ENCODE measurements at places on chromosomes 12 and 14.

GRCh38 chr12:52141306-52141705, 50.5 kb downstream of the KRT80 start:
- DNase-seq, result no peak

GRCh38 chr12:129566800-129567199, 337.0 kb downstream of the TMEM132D start:
- no peak for DNase-seq

DNA sequence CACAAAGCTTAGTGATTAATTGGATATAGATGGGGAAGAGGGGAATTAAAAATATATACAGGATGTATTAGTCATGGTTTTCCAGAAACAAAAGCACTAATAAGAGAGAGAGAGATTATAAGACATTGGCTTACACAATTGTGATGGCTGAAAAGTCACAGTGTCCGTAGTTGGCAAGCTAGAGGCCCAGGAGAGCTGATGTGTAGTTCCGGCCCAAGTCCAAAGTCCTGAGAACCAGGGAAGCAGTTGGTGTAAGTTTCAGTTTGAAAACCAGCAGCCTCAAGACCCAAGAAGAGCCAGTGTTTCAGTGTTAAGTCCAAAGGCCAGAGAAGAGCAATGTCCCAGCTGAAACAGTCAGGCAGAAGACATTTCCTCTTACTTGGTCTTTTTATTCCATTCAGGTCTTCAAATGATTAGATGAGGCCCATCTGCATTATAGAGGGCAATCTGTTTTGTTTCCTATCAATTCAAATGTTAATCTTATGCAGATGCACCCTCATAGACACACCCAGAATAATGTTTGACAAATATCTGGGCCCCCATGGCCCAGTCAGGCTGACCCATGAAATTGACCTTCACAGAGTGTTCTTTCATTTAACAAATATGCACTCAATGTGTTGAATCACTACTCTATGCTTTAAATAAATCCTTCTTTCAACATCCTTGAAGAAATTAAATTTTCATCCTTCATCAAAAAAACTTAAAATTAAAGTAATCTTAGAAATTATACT, 67.2 kb upstream of the DIO2 start:
- DNase-seq, result no peak

DNA sequence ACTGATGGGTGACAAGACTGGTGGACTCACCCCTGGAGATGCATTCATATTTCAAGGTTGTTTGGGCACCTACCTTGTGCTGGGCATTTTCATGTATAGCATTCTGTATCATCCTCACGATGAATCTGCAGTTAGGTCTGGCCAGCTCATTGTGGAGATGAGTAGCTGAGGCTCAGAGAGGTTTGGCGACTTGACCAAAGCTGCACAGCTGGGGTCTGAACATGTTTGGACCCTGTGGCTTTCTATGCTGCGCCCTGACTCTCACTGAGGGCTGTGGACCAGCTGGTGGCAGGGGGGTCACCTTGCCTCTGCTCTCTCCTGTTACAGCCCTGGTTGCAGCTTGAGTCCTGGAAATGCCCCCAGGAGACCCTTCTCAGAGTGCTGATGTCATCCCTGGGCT, 24.9 kb upstream of the CCDC63 start:
- no peak for DNase-seq

DNA sequence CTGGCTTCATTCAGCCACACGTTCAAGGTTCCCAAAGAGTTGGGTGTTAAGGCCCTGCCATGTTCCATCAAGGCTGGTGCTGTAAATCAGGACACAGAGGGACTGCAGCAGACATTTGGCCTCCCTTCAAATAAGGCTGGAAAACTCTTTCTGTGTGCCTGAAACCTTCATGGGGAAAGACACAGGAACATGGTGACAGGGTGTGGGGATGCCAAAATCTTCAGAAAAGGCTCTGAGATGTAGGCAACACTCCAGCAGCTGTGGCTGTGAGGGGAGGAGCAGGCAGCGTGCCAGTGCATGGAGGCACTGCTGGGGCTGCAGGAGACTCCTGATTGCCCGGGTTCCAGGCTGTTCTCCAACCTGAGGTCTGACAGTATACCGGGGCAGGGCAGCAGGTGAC, 15.0 kb downstream of the POMT2 start:
- DNase-seq, result no peak

DNA sequence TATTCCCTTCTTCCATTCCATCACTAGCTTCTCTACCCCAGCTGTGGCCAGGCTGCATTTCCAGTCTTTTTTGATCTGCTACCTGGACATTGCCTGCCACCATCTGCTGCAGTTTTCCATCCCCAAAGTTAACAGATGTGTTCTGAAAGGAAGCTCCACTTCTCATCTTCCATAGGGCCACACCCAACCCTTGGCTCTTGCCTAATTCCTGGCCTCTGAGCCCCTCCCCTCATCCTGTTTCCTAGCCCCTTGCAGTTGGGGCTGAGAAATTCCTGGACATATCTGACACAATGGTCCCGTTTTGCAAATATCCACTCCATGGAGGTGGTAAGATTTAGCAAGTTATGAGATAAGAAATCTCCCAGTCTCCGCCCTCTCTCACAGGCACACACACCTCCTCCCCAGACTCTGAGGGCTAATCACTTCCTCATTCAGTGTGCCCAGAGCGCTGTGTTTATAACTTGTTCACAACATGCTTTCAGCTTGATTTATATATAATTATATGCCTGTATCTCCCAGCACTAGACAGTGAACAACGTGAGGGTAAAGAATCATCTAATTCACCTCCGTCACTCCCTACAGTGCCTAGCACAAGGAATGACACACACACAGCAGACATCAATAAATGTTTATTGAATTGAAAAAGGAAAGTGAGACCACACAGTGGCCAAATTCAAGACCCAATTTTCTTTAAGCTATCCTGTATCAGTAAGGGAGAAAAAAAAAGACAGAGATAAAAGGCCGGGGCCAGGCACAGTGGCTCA, 13.4 kb downstream of the SMUG1 start:
- DNase-seq, result no peak

- DNase-seq, result no peak
Measured at GRCh38 chr12:75289753-75290152, 40.4 kb downstream of the CAPS2 start.

- no peak for DNase-seq
Measured at GRCh38 chr12:124754949-124755800, 108.5 kb downstream of the SCARB1 start.

DNA sequence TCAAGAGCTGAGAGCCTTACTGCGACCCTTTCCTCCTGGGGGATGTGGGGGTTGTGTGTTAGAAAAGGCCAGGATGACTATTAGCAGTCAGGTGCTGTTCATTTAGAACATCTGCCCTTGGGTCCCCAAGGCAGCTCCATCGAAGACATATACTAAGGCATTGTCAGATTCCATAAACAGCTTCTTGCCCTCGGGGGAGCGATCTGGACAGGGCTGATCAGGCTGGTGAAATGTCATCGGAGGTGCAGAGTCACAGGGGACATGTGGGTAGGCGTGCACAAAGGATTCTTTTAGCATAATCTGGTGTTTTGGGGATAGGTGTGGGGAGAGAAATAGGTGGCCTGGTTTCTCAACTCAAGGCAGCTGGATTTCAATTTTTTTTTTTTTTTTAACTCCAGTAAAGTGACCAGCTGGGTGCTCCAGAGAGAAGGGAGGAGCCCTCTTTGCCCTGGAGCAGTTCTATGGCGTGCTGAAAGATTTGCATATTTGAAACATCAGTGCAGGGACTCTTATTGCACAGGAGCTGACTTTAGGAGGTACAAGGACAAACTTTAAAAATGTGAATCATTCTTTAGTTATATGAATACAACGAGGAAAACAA, 160.1 kb downstream of the SUDS3 start:
- no peak for DNase-seq

DNA sequence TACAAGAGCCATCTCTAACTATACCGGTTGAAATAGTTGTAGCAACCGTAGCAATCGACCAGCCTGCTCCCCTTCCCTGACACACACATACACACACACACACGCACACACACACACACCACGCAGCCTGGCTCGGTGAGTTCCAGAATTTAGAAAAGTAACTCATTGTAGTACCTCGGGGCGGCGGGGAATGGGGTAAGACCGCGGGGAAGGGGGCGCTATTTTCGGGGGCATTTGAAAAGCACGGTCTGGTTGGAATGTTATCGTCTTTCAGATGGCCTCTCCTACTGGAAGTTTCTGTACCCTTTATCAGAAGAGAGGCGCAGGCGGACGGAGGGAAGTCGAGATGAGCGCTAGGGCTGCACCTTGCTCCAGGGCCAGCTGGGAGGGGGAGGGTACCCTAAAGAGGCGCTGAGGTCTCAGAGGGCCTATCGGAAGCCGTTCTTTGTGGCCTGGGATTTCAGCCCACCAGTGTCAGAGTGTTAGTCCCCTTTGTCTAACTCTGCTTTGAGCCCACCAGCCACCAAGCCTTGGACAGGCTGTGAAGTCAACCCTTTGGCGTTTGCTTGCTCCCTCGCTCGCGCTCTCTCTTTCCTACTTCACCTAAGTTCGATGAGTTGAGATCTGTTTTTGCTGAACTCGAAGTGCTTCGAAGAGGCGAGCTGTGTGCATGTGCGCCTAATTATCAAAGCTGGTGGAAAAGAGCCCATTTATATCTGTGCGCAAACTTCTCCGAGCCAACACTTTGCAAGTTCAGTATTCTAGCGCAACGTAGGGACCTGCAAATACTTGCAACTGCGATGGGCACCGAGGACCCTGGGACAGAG, 837 bp downstream of the COL2A1 start:
- no peak for DNase-seq

DNA sequence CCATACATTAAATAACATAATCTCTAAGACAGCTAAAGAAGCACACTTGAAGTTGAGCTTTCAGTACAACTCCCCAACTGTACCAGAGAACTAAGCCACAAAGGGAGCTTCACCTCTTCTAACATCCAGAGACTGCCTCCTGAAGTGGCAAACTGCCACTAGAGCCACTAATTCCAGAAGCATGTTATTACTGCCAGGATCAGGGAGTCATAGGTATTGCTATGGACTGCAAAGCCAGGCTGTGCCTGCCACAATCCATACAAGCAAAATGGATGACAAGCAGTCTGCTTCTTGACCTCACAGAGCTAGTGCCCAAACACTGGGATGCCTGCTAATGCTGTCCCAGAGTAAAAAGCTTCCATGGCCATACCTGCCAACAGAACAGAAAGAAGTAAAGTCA, 160.1 kb downstream of the STXBP6 start:
- DNase-seq, result no peak

- DNase-seq, result no peak
Measured at GRCh38 chr14:96100161-96101064, 61.3 kb downstream of the C14orf132 start.

GRCh38 chr14:57174466-57174865, 94.2 kb downstream of the EXOC5 start:
- DNase-seq, result no peak

DNA sequence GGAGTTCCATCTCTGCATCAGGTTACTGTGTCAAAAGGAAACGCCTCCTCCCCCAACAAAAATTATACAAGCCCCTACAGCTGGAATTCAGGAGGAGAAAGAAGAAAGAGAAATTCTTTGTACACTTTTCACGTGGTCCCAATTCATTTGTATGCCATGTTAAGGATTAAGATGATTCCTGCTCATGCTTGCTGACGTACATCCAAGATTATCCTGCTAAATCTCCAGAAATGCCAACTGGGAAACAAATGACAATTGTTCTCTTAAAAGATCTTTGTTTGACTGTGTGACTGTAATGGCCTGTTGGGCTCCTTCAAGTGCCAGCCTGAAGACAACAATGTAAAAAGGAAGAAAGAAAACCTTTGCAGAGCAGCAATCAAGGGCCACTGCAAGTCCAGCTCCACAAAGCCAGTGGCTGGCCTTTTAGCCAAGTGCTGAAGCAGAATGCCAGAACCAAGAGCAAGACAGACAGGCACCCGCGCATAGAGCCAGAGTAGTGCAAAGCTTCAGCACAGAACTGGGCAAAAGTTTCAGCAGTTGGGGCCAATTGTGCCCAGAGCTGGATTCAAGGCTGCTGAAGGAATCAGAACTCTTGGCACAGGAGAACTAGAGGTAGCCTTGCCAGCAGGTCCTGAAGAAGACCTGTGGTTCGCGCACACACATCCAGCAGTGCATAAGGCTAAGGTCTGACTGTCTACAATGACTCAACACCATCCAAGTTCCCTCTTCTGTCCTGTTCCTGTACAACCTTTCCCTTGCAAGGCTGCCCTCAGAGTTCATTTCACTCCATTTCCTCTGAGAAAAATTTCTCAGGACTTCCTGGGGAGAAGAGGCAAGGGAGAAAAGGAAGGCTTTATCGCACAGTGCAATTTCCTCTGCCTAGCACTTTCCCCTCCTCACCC, 209.7 kb upstream of the BMP4 start:
- no peak for DNase-seq
